Activated effector memory CD4-positive, alpha-beta T cell treated with anti-CD3 and anti-CD28 coated beads, Interleukin-2, amount 50 U/mL, for 16 hours (primary cell): ENCODE measurements at places on chromosomes 3 and 15.
A peak's percentile ranks its signal among the peaks of the same experiment; 100 is the strongest.

DNA sequence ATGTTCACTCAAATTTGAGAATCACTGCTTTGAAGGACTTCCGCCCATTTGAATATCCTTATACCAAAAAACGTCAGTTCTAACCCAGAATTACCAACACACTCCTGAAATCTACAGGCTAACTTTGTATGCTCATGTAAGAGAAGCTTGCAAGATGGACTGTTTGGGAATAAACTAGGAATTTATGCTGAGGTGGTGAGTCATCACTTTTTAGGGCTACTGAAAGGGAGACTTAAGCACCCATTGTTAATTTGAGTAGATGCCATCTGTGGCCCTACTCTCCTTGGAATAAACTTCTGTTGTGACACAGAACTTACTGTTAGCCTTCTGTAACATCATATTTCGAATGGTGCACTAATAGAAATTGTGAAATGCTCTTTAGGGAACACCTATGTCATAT, 74.6 kb downstream of the FGF12 start:
- no peak for DNase-seq

- DNase-seq = no peak
These were observed 137.2 kb upstream of the IQSEC1 start for GRCh38 chr3:13210221-13210975.

DNA sequence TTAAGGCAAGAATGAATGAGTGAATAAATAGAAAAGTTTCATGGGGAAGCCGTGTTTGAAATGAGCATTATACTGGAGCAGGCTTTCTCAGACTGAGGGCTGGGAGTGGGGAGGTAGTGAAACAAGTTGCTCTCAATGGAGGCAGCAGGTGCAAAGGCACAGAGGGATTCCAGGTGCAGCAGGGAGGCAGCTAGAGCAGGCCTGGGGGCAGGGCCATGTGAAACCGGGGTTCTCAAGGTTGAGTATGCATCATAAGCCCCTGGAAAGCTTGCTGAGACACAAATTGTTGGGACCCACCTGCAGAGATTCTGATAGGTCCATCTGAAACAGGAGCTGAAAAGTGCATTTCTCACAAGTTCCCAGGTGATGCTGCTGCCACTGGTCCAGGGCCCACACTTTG, 45.3 kb downstream of the BFSP2 start:
- no peak for DNase-seq

DNA sequence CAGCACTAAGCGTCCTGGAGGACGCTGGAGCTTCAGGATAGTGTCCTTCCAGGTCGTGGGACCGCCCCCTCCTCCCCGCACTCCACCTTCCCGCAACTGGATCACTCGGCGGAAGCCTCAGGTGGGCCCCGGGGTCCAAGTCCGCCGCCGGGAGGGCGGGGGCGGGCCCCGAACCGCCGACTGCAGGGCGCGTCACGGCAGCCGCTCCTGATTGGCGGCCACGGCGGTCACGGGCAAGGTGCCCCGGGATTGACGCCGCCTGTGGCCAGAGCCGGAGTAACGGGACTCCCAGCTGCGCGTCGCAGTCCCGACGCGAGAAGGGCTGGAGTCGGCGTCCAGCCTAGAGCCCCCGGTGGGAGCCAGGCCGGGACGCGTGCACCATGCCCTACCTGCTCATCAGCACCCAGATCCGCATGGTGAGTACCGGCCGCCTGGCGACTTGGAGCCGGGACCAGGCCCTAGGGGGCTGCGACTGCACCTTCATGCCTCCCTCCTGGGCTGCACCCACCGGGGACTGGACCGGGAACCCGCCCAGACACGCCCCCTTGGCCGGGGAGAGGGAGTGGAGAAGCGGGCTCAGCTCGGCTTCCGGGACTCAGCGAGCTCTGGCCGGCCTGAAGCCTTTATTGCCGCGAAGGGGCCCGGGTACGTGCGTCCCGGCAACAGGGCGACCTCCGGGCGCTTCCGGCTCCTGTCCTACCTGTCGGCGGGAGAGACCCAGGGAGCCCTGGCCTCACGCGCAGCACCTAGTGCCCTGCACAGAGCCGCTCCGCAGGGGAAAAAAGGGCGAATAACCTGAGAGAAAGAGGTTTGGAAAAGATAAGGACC, at the start of gene GCHFR:
GCHFR (plus strand) TSS at position 268 of the 828 bp plus-strand sequence; CDS start at position 381, 113 bp downstream.
- peak; percentile 89 for DNase-seq

GRCh38 chr3:9780910-9781309, 11.2 kb upstream of the CAMK1 start:
- no peak for DNase-seq

DNA sequence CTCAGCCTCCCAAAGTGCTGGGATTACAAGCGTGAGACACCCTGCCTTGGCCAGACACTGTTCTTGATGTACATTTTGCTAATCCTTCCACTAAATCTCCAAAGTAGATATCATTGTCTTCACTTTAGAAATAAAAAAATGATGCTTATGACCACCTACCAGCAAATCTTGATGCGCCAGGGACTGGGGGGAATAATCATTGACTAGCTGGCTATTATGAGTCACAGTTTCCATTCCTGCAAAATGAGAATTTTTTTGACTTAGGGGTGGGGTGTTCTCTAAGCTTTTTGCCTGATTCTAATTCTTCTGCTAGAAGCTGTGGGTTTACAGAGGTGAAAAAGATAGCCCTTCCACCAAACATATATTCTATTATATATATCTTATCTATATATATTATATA, 17.1 kb upstream of the RFC4 start:
- no peak for DNase-seq

- no peak for DNase-seq
These were observed at the start of gene TMEM40 for GRCh38 chr3:12759097-12759679. Gene TMEM40 (minus strand): TSS chr3:12759259. CDS start chr3:12749832, 9,427 bp downstream.

DNA sequence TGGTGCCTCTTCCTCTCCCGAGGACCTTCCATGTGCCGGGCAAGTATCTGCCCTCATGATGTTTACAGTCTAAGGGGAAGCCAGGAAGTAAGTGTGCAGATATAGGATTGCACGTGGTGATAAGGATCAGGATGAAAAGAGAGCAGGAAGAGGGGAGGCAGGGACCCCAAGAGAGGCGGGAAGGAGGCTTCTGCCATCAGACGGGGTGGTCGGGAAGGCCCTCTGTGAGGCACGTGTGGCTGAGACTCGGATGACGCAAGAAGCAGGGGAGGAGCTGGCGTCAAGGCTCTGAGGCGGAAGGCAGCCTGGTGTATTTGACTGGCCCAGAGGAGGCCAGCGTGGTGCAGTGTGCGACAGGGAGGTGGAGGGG, 762 bp upstream of the IQSEC1 start:
- DNase-seq = no peak

DNA sequence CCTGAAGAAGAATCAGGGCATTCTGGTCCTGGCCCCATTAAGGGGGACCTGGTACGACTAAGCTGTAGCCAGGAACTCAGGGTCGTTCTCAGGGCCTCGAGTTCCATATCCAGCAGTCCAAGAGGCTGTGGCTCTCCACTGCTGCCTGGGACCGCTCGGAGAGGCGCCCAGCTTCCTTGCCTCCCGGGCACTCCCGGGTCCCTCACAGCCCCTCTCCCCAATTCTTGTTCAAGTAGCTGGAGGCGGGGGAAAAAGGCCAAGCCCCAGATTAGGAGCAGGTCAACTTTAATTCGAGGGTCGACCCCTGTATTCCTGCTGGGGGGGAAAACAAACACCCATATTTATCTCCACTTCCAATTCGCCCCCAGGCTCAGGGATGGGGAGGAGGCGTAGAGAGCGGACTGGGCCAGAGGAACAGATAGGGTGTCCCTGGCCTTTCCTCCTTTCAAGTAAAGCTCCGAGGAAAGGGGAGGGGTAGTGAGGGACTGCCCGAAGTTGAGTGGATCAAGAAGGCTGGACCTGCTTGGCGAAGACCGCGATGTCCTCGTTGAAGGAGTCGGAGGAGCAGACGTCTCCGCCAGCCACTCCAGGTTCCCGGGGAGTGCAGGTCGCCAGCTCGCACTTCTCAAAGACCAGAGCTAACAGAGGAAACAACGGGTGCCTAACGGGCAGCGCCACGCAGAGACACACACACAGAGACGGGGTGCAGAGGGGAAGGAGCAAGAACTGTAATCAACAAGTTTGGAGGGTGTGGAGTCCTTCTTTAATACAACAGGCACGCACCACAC, 4.4 kb downstream of the MEIS2 start:
- no peak for DNase-seq

DNA sequence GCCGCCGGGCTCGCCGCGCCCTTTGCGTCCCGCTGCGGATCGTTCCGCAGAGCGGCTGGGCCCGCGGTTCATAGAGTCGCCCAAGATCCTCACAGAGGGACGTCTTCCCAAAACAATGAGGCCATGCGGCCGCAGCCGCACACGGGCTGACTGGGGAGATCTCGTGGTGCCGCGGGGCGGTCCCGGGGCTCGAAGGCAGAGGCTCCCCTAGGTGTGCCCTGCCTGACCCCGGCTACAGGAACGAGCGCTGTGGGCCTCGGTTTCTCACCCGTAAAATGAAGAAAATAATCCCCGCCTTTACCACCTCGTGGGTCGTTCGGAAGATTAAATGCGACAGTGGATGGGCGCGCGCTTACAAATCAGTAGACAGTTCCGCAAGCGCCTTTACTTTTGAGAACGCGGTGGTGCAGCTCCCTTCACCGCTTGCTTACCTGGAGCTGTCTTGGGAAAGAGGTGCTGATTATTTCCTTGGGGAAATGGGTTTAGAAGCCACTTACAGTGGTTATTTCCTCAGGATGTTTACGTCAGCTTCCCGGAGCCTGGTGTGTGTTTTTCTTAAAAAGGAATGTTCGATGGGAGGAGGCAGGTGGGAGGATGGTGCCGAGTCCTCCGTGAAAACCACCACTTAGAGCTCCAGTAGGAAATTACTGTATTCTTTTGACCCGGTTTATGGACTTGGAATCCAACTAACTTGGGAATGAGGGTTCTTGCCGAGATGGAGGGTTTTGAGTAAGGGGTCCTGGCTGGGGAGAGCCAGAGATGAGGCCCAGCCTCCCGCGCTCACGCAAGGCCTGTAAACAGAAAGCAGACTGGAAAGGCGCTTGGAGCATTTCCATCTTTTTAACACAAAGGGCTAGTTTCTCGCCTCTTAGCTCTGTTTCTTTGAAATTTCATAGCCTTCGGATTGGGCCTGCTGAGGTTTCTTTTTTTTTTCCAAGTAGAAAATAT, 1.9 kb upstream of the MEX3B start:
- DNase-seq = no peak

DNA sequence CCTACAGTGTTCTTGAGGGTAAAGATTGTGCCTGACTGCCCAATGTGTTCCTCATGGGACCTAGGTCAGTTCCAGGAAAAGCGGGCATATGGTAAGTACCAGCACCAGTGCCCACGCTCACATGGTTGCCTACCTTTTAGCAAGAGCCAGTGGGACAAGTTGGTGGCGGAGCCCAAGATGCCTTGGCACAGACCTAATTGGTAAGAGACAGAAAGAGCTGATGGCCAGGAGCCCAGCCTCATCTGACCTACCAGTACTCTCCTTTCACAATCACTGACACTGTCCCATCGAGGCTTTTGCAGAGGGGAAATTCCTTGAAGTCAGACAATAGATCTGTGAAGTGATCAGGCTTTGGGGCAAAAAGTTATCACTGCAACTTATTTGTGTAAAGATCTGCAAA, 98.4 kb upstream of the BCL6 start:
- no peak for DNase-seq

DNA sequence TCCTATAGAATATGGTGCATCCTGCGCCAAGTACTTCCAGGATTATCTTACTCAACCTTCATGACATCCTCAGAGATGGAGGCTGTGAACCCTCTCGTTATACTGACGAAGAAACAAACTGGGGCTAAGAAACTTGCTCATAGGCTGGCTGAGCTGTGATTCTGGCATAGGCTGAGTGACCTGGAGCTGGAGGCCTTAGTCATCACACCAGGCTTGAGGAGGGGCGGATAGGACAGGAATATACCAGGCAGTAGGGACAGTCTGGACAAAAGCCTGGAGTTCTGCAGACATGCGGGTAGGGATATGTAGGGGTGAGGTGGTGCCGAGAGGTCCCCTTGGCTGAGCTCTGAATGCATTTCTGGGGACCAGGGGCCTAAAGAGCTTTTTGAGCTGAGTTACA, 18.1 kb downstream of the HEMK1 start:
- DNase-seq = no peak

DNA sequence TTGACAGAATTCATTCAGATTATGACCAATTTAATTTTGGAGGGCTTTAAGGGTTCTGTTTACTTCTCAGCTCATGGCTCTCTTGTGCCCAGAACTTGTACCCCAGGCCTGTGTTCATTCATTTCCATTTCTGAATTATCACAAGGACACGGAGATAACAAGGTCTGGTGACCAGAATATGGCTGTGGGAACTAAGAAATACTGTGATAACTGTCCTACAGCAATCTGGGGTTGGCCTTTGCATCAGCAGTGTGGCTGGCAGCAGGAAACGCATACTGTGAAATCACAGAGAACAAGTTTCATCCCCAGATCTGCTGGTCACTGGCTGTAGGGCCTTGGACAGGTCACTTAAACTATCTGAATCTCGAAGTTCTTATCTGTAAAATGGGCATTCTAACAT, 41.8 kb upstream of the TPM1 start:
- no peak for DNase-seq

DNA sequence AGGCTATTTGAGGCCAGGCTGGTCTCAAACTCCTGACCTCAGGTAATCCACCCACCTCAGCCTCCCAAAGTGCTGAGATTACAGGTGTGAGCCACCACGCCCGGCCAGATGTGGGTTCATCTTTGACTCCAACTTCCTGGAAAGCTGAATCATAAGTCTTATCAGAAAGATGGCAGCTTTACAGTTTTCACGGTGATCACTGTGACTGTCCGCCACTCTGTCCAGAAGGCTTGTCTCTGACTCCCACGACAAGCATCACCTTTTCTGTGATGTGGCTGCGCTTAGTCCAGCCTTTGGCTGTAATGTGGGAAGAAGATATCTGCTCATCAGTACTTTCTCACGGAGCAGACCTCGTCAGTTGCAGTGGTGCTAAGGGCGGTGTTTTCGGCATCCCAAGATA, 527.7 kb downstream of the GABRG3 start:
- DNase-seq = no peak

GRCh38 chr3:95387242-95388021, 1324.6 kb downstream of the NSUN3 start:
- DNase-seq = no peak

DNA sequence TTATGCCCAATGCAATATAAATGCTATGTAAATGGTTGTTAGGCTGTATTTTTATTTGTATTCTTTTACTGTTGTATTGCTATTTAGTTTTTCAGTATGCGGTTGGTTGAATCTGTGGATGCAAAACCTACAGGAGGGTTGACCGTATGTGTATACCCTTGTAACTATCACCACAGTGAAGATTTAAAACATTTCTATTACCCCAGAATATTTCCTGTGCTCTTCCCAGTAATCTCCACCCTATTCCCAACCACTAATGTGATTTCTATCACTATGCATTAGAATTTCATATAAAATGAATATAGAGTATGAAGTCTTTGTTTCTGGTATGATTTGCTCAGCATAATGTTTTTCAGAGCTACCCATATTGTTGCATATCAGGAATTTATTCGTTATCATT, 705.0 kb downstream of the MECOM start:
- no peak for DNase-seq

DNA sequence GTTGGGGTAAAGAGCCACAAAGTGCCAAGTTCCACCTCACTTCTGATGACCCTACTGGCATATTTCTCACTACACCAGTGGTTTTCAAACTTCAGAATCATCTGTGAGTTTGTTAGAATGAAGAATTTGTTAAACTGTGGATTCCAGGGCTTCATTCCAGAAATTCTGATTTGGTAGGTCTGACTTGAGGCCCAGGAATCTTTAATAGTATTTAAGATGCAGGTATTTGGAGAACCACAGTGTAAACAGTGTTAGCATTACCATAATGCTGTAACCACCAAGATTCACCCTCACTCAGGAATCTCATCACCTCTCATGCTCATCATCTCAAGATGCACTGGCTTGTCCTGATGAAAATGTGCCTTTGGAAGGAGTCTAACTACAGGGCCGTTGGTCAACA, 6.0 kb downstream of the KCNMB3 start:
- DNase-seq = no peak
